Astrocyte of the hippocampus (primary cell): ENCODE measurements at places on chromosomes 13 and 19.
A peak's percentile ranks its signal among the peaks of the same experiment; 100 is the strongest.

- DNase-seq: peak; percentile 87
Observed at GRCh38 chr19:3320354-3320670, 46.1 kb upstream of the NFIC start.

GRCh38 chr13:110396913-110397381 lies 89.9 kb downstream of the COL4A2 start:
- peak; percentile 99 for DNase-seq

DNA sequence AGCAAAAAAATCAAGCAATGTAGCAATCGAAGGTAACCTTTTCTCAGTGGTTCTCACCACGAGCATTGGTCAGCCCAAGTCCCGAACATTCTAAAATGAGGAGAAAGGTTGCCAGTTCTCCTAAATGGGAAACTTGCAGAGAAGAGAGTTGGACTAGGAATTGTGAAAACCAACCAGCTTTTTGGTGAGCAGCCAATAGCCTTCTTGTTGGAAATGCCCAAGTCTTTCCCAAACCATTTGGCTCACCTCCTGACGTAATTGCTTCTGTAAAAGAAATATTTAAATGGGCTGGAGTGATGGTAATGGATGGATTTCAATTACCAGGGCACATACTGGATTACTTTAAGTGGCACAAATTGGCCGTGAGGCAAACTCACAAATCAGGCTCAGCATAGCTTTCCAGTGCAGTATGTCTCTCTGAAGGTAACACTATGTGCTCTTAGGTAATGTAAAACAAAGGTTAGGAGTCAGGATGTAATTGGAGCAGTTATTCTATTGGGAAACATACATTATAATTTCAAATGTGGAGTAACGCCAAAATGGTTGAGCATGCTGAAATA lies 423.2 kb downstream of the KLF5 start:
- DNase-seq: peak; percentile 17

- DNase-seq: no peak
Observed at GRCh38 chr13:43596924-43597598, 189.7 kb downstream of the ENOX1 start.

DNA sequence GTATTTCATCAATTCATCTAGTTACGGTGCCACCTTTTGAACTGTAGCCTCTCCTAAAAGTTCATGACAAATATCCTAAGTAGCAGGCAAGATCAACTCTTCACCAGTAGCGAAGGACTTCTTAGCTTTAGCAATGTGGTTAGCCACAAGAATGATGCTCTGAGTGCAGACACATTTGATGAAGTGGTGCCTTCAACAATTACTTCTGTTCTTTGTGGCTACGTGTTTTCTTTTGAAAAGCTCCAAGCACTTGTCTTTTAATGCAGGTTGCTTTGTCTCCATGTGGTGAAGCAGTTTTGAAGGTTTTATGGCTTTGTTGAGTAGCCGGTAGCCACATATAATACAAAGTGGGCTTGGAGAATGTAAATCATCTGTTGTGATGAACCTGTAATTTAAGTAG lies 194.7 kb downstream of the B3GLCT start:
- DNase-seq: peak; percentile 70

- no peak for DNase-seq
Observed at GRCh38 chr13:93723316-93723715, 496.7 kb downstream of the GPC6 start.

GRCh38 chr19:45100846-45101252 lies 7.9 kb downstream of the PPP1R37 start:
- no peak for DNase-seq

GRCh38 chr13:49218493-49219051 lies 1.6 kb upstream of the MLNR start:
- DNase-seq: peak; percentile 26

DNA sequence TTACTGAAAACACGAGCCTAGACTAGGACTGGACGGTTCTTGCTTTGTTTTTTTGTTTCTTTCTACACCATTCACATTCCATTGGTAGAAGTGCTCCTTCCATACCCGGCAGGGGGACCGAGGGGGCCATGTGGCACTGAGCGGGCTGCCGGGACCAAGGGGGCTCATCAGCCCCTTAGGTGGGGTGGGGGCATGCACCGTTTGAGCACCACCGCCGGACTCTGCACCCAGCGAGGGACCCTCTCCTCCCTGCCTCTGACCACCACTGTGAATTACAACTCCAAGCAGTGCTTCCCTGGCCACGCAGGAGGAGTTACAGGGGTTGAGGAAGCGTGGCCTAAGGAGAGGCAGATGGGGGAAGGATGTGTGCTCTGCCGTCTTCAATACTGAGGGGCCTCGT lies 15.0 kb upstream of the CFAP97D2 start:
- DNase-seq: no peak

GRCh38 chr13:24288870-24289269 lies 20.5 kb upstream of the C1QTNF9 start:
- no peak for DNase-seq

DNA sequence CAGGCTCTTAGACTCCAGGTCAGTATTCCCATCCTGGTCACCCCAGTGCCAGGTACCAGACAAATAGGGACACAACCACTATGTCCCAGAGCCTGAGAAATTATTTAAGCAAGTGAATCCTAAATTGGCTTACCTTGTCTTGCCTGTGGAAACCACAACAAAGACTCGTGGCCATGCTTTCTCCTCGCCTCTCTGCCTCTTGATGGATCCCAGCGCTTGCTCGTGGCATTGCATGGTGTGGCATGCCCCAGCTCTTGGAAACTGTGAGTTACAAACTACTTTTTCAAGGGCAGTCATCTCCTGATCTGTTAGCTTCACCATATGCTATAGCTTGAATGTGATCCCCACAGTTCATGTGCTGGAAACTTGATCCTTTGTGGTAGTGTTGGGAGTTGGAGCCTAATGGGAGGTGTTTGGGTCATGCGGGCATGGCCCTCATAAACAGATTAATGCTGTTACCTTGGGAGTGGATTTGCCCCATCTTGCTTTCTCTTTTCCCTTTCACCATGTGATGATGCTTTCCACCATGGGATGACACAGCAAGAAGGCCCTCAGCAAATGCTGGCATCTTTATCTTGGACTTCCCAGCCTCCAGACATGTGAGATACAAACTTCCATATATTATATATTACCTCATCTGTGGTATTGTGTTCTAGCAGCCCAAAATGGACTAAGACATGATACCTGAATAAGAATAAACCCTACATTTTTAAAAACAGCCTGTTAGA lies 31.2 kb downstream of the SPRYD7 start:
- no peak for DNase-seq

DNA sequence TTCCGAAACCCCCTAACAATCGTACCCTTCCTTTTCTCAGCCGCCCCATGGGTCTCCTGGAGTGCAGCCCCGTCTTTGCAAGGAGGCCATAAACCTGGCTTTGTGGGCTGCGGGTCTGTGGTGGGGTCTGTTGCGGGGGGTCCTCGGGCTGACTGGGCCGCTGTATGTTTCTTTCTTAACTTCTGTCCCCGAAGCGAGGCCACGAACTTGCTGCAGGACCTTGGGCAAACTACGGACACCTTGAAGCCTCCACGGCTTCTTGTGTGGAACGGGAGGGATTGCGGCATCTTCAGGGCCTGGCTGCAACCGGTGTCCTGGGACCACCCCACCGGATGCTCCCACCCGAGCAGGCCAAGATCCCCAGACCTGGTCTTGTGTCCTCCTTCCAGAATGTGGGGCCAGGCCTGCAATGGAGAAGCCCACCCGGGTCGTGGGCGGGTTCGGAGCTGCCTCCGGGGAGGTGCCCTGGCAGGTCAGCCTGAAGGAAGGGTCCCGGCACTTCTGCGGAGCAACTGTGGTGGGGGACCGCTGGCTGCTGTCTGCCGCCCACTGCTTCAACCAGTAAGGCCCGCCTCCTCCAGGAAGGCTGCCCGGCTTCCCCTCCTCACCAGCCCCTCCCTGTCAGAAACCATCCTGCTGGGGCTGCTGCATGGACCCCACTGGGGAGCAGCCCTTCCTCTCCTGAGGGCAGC lies 12.0 kb downstream of the TIMM13 start:
- no peak for DNase-seq

GRCh38 chr13:30905932-30906383 lies at the start of gene MEDAG:
TSS of gene MEDAG (plus strand) at chr13:30906271. CDS start at chr13:30906516, 245 bp downstream.
- peak; percentile 63 for DNase-seq

- DNase-seq: peak; percentile 27
Observed at GRCh38 chr13:80054806-80055205, 286.1 kb downstream of the SPRY2 start.

DNA sequence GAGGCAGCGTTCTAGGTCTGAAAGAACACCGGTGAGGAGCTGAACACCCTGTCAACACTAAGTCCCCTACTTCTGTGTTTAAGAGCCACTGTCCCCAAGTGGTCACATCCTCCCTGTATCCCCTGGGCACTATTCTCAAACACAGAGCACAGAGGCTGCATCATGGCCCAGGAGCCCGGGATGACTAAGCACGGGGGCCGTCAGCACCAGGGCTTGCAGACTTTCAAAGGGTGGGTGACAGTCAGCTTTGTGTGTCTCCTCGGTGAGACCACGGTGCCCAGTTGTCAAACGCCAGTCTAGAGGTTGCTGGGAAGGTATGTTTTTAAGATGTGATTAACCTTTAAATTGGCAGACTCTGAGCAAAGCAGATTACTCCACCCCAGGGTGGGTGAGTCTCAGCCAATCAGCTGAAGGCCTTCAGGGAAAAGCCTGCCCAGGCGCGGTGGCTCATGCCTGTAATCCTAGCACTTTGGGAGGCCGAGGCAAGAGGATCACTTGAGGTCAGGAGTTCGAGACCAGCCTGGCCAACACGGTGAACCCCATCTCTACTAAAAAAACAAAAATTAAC lies 8.0 kb downstream of the MAP2K2 start:
- no peak for DNase-seq

GRCh38 chr13:52344108-52344507 lies 61.9 kb downstream of the THSD1 start:
- no peak for DNase-seq

DNA sequence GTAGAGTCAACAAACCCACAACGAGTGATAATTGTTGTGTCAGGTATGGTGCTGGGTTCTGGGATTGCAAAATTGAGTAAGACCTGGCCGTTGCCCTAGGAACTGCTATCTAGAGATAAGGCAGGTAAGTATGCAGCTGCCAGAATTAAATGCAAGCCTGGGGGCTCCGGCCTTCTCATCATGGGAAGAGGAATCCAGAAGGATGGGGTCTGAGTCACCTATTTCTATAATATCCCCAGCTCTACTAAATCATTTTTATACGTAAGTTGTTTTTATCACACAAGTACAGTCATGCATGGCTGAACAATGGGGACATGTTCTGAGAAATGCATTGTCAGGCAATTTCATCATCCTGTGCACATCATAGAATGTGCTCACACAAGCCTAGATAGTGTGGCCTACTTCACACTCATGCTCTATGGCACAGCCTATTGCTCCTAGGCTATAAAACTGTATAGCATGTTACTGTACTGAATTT lies 203.0 kb downstream of the KLF5 start:
- no peak for DNase-seq

DNA sequence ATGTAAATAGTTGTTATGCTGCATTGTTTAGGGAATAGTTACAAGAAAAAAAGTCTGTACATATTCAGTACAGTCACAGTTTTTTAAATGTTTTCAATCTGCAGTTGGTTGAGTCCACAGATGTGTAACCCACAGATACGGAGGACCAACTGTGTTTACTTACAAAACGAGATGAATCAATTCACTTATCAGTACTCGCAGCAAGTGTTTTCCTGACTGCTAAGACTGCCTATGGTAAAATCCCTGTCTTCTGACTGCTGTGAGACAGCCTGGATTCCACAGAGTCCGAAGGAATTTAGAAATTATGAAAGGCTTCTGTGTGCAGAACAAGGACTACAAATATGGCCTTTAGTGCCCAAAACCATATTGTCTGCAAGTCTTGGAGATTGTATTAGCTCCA lies 45.7 kb upstream of the C1QTNF9 start:
- peak; percentile 38 for DNase-seq

DNA sequence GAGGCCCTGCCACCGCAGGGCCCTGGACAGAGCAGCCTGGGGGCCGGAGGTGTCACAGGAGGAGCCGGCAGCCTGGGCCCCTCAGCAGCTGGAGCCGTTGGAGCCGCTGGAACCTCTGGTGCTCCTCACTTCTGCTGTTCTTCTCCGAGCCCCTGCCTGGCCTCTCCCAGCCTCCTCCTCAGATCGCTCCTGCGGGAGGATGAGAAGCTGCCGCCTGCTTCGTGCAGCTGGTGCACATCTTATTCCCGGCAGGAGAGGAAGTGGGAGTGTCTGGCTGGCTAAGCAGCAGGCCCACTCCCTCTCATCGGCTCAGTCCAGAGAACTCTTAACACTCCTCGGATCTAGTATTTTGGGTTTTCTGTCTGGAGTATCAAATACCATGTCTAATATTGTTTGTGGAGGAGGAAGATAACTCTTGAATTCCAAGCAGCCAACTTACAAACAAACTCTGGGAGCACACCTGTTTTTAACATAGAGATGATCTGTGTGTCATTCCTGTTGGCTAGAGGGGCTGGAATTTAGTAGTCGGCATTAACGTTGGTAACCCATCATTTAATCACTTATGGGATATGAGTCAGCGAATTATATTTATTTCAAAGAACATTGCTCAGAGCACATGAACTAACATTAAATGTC lies 37.1 kb upstream of the RNF113B start:
- no peak for DNase-seq

- no peak for DNase-seq
Observed at GRCh38 chr19:17495639-17496296, 15.7 kb upstream of the PGLS start.

DNA sequence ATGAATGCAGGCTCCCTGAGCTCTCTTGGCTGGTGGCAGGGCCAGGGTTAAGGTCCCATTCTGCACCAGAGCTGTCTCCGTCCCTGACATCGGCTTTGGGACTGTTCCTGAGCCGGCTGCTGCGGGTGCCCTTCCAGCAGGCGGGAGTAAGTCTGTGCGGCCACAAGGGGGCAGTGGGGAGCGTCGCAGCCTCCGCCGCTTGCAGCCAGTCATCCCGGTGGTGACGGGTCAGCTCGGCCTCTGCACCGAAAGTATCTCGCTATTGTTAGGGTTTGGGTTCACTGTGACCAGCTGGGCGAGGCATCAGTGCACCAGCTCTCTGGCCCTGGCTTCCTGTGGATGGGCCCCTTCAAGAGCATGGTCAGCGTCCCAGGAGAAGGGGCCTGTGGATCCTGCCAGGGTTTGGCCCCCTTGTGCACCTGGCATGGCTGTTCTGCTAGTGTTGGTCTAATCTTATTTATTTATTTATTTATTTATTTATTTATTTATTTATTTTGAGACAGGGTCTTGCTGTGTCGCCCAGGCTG lies 15.1 kb downstream of the NDUFB7 start:
- peak; percentile 92 for DNase-seq

GRCh38 chr13:28251466-28251865 lies 113.1 kb downstream of the PAN3 start:
- no peak for DNase-seq

DNA sequence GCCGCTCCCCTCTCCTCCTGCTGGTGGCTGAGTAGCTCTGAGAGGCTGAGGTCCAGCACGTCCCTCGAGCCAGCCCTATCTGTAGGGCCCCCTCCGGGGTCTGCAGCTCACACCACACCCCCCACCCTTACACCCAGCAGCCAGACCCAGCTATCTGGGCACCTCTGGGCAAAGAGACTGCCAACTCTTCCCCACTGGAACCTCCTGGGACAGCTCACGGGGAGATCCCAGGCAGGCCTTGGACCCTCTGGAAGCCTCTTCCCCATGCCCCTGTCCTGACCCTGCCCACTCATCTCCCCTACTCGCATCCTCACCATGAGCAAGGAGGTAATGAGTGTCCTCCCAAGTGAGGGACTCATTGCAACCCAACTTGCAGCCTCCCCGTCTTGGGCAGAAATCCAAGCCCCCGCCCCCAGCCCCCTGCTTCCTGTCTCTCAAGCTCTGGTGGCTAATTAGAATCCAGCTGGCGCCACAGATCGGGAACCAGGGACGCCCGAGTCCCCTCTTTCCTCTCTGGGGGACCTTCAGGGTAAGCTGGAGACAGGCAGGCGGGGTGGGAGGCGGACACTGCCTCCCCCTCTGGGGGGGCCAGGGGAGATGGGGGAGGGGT lies 22.1 kb downstream of the ADGRL1 start:
- no peak for DNase-seq
